Stimulated activated CD4-positive, alpha-beta T cell treated with anti-CD3 and anti-CD28 coated beads, TNF-alpha, amount 100 ng/mL, for 24 hours (primary cell): ENCODE measurements at places on chromosomes 7 and 10.

- no peak for DNase-seq
These were observed 17.5 kb downstream of the NUDT1 start for GRCh38 chr7:2259480-2259879.

GRCh38 chr7:111027396-111027795 is 63.5 kb upstream of the LRRN3 start:
- DNase-seq, result no peak

GRCh38 chr7:5582532-5582935 is 158.9 kb upstream of the TNRC18 start:
- DNase-seq, result no peak

DNA sequence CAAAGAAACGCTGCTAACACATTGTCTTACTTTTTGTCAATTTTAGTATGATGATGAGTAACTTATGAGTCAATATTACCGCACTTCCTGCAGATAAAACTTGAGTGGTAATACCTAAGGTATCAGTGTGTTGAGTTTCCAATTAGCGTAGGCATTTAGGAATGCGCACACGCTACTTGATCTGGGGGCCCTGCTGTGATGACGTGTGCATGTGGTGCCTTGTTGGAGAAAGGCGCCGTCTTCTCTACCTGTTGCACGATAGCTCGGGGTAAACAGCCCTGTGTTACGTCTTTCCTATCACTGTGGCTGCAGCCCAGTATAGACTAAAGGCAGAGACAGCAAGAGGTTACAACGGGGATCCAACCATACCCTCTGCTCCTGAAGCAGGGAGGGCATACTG is 476.8 kb upstream of the ADARB2 start:
- no peak for DNase-seq

DNA sequence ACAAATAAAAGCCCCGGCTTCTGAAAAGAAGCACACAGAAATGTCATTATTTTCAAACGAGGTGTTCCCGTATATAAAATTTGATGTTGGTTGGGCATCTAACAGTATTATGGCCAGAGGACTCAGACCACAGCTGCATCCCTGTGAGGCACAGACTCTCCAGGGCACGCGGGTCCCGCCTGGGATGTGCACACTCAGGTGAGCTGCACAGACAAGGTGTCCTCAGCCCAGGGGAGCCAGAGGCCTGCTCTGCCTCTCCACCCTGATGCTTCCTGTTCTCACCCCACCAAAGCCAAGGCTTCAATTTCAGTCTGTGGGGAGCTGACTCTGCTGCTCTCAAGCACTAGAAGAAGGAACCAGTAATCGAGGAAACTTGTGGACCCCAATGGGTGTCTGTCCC is 1.7 kb upstream of the CYP2E1 start:
- DNase-seq, result no peak

DNA sequence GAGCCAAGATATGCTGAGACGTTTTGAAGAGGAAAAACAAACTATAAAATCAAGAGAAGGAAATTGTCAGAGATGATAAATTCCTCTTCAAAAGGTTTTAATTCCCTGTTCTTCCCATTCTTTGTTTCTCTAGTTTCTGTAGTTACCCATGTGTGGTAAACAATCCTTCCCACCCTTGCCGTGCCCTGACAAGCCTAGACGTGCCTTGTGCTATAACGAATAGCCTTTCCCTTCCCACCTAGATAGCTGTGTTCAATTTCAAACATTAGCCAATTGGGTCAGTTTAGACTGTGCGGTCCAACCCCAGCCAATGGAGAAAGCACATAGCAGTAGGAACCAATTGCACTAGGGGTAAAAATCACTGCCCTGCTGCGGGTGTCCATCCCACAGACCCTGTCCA is 138.1 kb downstream of the RALA start:
- DNase-seq, result no peak

- DNase-seq, result no peak
These were observed 37.8 kb upstream of the PITRM1 start for GRCh38 chr10:3210251-3210877.

DNA sequence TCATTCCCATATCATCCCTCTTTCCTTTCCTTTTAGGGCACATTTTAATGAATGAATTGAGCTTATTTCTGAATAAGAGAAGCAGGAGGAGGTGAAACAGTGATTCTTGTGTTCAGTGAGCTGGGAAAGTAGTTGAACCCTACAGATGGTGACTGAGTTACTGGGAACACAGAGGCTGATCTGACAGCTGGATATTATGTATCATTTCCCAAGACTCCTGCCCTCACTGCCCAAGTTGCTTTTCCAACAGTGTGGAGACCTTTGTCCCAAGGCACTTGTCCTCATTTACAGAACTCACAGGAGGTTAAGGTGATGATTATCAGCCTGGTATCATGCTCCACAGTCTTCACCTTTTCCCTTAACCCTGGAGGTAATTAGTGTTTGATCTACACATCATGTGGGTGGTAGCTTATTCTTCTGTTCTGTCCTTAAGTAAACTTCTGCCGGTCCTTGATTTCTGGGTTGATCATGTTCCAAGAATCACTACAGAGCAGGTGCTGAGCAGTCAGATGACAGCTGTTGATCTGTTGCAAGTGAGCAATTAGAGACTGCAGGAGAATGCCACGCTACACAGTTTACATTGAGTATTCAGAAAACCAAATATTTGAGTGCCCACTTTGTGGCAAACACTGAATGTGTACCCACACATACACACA is 2.6 kb downstream of the PRLHR start:
- DNase-seq, result no peak

DNA sequence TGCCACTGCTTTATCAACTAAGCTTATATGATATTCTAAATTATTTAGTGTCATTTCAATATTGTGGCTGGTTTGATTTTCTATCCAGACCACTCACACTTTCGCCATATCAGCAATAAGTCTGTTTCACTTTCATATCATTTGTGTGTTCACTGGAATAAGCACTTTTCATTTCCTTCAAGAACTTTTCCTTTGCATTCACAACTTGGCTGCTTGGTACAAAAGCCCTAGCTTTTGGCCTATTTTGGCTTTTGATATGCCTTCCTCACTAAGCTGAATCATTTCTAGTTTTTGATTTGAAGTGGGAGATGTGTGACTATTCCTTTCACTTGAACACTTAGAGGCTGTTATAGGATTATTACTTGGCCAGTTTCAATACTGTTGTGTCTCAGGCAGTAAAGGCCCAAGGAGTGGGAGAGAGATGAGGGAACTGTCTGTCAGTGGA is 120.9 kb upstream of the NAMPT start:
- DNase-seq, result peak; percentile 21
